Neural crest cell (in vitro differentiated cells): ENCODE measurements at places on chromosomes 7 and 10.

DNA sequence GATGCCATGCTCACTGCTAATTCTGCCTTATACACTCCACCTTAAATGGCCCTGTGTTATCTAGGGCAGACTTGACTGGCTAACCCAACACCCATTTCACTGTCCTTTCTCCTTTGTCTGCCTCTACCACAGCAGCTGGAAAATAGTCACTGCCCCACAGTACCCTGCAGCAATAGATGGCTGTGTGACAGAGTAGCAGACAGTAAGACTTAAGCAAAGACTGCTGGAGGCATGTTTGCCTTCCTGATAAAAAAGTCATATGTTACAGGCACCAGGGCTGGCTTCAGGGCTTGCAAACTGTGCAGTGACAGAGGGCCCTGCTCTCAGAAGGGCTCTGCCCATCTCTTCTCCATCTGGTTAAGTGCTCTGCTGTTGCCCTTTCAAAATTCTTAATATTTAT is 332.6 kb upstream of the GHITM start:
- no peak for DNase-seq

- no peak for DNase-seq
Measured at GRCh38 chr7:23618241-23618640, 21.1 kb downstream of the CCDC126 start.

- peak; percentile 63 for DNase-seq
Measured at GRCh38 chr7:31373337-31374289, 33.1 kb upstream of the NEUROD6 start.

- no peak for DNase-seq
Measured at GRCh38 chr7:75830978-75831377, 17.4 kb upstream of the CCL24 start.

DNA sequence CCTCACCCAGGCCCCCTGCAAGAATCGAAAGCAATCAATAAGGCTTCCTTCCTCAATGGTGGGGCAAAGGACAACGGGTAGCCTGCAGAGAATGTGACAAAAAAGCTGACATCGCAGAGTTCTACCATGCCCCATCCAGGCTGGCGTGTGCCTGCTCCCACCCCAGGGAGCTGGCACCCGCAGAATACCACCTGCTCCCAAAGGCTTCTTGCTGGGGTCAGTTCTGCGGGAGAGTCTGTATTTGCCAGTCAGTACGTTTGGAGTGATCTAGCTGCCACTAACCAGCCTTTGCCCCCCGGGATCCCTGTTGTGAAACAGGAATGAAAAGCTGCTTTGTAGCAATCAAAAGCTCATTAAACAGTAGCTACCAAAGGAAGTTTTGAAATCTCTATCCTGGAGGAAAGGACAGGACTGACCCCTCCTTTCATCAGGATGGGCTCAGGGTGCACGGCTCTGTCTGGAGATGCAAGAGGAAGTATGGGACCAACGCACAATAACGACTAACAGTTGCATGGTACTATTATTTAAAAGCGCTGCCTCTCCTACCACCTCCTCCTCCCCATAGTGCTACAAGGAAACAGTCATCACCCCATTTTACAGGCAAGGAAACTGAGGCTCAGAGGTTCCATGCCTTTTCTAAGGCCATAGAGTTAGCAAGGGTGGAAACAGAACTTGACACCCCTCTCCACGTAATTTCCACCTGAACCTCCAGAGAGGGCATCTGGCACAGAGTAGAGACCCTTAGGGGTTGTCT is 67.0 kb downstream of the FGFR2 start:
- no peak for DNase-seq

- no peak for DNase-seq
Measured at GRCh38 chr7:33646166-33646565, 259.2 kb upstream of the BMPER start.

DNA sequence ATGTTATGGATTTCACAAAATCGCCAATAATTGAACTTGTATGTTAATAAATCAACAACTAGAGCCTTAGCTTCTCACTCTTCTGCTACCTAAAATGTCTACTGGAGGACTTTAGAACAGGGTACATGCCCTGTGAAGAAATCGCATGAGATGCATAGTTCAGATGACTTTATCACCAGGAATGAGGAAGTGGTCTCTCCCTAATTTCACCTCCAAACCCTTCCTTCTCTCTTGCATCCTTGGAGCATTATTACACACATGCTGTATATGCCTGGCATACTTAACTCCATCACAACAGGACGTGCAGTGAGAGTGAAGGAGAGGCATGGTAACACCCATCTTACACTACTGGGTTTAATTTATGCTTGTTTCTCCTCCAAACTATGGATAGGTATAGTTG is 27.8 kb downstream of the RHEB start:
- no peak for DNase-seq

DNA sequence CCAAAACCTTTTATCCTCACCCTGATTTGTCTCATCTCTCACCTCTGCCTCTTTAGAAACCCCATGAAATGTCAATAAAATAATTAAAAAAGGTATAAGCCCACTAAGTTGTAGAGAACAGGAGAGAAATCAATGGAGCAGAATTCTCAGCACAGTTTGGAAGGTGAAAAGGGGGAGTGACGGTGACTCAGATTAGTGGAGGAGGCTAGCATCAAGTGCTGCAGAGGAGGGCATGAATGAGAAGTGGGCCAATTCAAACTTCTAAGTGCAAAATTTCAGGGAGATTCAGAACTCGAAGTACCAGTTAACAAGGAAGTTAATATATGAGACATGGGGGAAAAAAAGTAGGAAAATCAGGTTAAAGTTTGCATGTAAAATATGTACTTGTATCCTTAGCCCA is 34.9 kb upstream of the ETV1 start:
- DNase-seq = no peak

GRCh38 chr7:31734456-31734855 is 47.4 kb downstream of the PPP1R17 start:
- DNase-seq = no peak

DNA sequence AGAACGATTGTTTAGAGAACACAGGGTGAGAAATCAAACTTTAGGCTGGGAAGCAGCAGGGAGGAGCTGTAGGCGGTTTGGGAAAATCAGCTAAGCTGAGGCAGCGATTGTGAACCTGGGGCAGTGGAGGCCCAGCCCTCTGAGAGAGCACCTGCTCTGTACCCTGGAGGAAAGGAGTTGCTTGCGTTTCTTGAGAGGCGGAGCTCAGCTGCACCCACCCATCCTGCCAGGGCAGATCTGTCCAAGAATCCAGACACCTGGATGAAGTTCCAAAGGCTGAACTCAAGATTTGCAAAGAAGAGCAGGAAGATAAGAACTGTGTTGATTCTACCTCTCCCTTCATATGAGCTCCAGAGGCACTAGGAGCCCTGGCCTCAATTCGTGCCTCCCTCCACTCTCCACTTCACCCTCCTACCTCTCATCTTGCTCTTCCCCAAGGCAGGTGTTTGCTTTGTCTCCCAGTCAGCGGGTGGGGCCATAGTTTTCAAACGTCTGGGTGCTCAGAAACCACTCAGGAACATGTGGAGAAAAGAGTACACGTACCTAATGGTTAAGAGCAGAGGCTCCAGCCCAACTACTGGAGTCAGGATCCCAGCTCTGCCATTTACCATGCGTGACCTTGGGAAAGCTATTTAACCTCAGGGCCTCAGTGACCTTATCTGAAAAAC is 21.5 kb upstream of the TMEM213 start:
- DNase-seq = no peak

GRCh38 chr7:43248961-43249822 is 136.7 kb downstream of the HECW1 start:
- DNase-seq = no peak

DNA sequence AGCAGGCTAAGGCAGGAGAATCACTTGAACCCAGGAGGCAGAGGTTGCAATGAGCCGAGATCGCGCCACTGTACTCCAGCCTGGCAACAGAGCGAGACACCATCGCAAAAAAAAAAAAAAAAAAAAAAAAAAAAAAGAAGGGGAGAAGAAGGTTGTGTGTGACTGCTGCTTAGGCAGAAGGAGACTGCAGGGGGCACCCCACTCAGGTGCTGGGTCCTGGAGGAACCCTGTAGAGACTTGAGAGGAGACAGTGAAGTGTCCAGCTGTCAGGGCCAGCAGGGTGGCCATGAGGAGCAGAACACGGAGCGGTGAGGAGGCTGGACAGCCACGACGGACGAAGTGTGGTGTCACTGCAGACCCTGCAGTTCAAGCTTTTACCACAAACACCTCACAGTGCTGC is 99.0 kb upstream of the NMT2 start:
- DNase-seq = no peak

- DNase-seq = no peak
Measured at GRCh38 chr7:24669971-24670591, 87.2 kb downstream of the GSDME start.

DNA sequence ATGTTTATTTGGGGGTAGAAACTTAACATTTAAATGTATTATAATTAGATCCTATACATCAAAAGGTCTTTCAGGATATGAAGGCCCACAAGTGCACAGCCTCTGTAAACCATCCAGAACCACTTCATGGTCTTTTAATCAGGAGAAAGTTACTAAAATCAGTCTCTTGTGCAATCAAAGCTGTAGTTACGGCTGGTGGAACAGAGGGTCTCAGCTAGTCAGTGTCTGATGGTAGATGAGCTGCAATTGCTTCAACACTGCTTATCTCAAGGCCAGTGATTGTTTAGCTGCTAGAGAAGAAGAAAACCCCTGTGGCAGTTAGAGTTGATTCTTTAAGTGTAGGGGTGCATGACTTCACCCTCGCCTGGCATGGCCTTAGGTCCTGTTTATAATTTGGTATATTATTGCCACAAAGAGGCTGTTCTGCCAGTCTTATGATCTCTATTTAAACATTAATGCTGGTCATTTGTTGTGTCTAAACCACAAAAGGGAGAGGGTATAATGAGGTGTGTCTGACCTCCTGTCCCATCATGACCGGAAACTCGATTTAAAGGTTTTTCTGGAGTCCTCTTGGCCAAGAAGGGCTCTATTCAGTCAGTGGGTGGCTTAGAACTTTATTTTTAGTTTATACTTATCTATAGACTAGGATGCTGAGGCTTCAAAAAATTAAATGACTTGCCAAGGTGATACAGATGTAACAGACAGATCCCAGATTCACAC is 21.3 kb downstream of the MSRB2 start:
- DNase-seq = no peak

DNA sequence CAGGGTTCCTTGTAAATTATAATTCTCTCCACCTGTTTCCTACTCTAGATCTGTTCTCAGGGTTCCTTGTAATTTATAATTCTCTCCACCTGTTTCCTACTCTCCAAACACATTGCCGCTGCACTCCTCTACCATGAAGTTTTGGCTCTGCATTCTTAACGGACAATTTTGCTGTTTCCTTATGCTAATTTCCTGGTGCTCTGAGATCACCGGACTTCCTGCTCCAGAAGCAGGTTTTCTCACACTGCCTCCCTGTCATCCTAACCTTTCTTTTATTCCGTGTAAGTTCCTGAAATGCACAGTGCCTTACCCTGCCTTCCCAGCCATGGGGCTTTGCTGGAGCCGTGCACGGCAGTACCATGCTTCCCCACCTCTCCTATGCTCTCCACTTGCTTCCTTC is 256.8 kb downstream of the PLXNA4 start:
- no peak for DNase-seq

- DNase-seq = no peak
Measured at GRCh38 chr7:18320971-18321567, 174.5 kb upstream of the HDAC9 start.

GRCh38 chr10:69781576-69781975 is 20.1 kb upstream of the COL13A1 start:
- DNase-seq = no peak

GRCh38 chr7:127715272-127715671 is 63.3 kb downstream of the SND1 start:
- no peak for DNase-seq

DNA sequence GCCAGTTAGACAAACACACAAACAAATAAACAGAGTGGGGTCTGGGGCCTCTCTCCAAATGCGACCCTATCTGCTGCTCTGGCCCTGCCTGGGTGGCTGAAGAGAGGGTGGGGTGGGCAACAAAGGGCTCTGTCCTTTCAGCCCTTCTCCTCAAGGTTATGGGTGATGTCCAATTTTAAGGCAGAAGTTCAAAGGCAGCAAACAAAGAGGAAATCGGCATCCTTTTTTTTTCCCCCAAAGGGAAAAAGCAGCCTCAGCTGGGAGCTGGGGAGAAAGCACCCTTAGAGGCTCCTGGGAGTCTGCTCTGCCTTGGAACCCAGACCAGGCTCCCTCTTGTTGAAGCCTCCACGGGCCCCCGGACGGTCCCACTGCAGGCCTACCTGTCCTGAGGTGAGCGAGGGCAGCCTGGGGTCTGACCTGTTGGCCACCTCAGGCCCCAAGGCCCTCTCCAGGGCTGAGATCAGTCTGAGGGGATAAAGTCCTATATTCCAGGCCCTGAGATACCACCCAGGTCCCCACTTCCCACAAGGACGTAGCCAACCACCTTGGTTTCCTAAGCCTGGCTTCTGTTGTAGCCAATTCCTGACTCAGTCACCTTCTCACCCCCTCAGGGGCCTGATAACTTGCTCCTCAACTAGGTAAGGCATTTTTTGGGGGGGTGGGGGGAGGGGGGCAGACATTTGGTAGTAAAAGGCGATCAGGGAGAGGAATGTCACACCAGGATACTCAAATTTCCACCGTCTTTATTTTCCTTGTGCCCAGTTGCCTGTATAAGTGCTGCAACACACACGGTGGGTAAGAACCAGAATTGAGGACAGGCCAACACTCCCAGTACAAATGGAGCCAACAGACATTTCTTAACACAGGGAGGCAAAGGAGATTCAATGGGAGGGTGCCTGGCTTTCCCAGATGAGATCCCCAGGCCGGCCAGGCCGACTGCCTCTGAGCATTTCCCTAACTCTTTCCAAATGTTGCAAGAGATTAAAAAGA is 4.3 kb downstream of the HOXA11 start:
- no peak for DNase-seq

- DNase-seq = no peak
Measured at GRCh38 chr10:65346466-65346865, 1579.4 kb upstream of the LRRTM3 start.

- DNase-seq = no peak
Measured at GRCh38 chr10:8183241-8183704, 128.8 kb downstream of the GATA3 start.
